ENCODE measurements at places on chromosomes 6 and 20. TPM values are rescaled to one million over a fixed set of nuclear protein-coding genes. Genes with fewer than 3 reads are reported as not detected.

- no peak for DNase-seq
Observed at GRCh38 chr6:156617376-156617775, 159.8 kb upstream of the ARID1B start.

DNA sequence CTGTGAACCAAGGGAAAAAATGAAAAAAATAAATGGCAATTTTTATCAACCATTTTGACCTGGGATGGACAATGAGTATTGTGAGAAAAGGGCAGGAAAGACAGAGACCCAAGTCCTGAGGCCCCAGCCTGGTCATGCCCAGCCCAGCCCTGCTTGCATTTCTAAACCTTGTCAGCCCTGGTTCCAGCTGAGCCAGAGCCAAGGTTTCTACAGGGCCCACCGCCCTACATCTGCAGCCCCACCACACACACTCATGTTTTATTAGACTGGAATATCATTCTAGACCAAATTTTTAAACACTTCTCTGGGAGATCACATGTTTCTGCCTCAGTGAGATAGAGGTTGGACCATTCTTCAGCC is 667 bp upstream of the CST9L start:
- no peak for DNase-seq

GRCh38 chr6:129733290-129733689 is 23.3 kb upstream of the ARHGAP18 start:
- DNase-seq = no peak

- DNase-seq = no peak
Observed at GRCh38 chr6:14270925-14271788, 153.6 kb downstream of the CD83 start.

TCP11 gene
- total RNA-seq = 0.62 TPM

Measured in GM23338 (cell line).